ENCODE measurements at places on chromosomes 2 and 18.

GRCh38 chr2:104851291-104852089 is 2.4 kb upstream of the POU3F3 start:
- no peak for DNase-seq

DNA sequence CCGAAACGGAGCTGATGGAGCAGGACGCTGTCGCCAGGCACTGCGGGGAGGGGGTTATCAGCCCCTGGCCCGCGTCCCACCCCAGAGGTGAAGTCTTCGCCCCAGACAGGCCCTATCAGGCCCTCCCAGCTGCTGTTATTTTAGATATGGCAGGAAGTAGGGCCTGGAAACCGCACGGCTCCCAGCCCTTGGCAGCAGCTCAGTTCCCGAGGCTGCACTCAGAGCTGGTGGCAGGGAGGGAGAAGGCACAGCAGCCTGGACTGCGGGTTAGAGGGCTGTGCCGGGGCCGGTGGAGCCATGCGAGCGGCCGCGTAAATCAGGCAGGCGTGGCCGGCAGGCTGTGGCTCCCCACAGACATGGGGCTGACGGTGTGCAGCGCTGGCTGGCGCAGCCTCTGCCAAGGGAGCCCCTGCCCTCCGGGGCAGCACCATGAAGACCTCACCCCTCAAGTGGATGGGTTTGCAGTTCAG is 111.4 kb downstream of the NFATC1 start:
- DNase-seq, result no peak

DNA sequence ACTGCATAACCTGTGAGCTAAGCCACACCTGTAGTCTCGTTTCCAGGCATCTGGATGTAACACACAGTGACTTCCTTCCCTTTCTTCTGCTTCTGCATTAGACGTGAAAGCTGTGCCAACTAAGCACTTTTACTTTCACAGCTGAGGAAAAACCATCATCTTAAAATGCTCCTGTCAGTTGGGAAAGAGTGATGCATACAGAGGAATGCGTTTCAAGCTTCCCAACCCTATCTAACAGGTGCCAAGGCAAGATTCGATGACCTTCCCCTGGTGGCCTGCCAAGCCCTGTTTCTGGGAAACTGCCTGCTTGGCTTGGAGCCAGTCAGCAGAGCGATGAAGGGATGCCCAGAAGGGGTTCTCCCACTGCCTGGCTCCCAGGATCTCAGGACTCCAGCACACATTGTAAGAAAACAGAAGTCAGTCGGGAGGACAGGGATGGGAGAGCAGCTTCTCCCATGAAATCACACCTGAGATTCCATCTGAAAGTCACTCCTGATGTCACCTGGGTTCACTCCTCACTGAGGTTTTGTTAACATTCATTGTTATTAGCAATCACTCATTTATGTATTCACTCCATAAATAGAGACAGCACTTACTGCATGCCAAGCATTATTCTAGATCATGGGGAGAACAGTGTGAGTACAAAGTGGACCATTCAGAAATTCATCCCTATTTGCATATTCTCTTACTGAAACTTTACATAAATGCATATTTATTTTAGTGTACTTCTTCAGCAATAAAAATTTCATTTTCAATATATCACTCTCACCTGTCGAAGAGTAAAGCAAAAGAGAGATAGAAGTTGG is 64.1 kb downstream of the DTNA start:
- no peak for DNase-seq

GRCh38 chr2:240326886-240327285 is 108.6 kb upstream of the GPC1 start:
- DNase-seq, result no peak

- no peak for DNase-seq
Observed at GRCh38 chr18:58194028-58194427, 150.0 kb downstream of the NEDD4L start.

GRCh38 chr2:109382951-109383350 is 230.8 kb downstream of the SEPTIN10 start:
- DNase-seq, result no peak

GRCh38 chr2:232502911-232503808 is 15.5 kb upstream of the ECEL1 start:
- no peak for DNase-seq

DNA sequence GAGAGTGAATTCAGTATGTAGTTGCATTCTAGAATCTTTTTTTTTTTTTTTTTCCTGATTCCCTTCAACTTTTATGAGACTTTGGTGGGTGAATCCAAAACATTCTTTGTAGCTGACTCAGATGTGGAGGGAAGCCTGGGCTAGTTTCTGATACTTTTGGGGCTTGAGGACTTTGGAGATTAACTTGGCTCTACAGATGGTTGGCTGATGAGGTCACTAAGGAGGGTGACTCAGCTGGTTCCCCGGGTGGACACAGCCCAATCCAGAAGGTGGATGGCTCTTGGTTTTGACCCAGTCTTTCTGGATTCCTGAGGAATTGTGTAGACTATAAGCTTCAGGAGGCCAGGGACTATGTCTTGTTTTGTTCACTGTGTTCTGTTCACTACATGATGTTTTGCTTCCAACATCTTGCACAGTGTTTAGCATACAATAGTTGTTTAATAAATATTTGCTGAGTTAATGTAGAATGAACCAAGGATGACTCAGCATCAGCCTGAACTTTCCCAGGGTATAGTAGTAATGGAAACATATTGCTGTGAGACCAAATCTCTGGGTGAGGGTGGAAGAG is 30.5 kb downstream of the LAMA3 start:
- DNase-seq, result no peak

DNA sequence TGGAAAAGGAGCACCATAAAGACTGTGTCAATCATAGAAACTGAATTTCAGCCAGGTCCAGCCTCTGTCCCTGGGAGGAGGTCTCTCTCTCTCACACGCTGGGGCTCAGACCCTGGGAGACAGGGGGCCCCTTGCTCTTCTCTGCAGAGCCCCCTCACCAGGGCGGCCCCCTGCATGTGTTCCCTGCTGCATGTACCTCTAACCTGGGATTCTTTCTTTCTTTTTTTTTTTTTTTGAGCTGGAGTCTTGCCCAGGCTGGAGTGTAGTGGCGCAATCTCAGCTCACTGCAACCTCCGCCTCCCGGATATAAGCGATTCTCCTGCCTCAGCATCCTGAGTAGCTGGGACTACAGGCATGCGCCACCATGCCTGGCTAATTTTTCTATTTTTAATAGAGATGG is 46.5 kb downstream of the TPO start:
- DNase-seq, result no peak

DNA sequence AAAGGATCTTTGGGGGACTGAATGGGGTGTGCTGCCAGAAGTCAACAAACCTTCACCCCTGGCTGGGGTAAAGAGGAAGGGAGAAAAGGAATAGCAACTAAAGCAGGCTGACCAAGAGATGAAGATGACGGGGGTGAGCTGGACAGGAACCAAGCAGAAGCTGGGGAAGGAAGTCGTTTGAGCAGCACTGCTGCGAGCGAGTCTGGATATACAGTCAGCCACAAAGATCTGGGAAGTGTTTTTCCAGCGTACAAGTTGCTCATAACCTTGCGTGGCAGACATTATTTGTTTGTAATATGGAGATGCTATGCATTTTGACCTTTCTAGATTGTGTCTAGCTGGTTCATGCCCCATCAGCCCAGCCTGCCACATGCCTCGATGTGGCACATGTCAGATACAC is 71.2 kb downstream of the EIF2AK3 start:
- DNase-seq, result no peak

DNA sequence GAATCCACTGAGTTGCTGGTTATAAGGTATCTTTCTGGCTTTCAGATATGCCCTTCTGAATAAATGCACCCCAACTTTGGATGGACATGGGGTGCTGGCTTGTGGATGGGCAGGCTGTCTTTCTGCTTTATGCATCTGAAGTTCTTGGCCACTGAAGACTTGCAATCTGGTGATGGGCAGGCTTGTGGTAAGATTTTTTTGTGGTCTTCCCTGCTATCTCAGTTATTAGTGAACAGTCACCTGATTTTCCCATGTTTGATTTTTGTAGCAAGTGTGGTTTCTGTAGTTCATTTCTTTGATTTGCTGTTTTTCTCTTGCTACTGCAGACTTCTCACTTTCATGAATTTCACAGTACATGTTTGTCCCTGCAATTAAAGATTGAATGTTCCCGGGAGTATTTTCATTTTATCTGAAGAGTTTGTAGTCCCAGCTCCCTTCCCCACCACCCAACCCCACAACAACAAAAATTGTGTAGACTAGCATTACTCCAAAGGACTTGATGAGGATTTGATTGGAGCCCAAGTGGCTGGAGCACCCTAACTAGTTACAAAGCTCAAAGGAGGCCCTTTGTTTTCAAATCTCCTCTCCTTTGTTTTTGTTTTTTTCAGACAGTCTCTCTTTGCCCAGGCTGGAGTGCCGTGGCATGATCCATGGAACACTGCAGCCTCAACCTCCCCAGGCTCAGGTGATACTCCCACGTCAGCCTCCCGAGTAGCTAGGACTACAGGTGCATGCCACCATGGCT is 63.6 kb upstream of the MGAT5 start:
- no peak for DNase-seq

DNA sequence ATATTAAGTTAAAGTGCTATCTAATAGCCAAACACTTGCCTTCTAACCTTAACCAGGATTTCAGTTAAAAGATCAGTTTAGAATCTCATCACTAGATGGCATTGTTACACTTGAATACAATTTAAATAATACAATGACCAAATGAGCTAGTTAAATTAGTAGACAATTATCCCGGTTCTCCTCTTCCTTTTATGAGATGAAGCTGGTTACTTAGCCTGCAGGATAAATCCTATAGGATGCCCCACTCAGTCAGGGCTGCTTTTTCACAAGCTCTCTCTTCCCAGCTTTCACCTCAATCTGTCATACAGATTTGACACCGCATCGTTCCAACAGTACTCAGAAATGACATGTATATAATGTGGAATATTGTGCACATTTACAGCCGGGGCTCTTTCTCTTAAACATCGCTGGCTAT is 678.8 kb downstream of the KCNJ3 start:
- DNase-seq, result no peak

DNA sequence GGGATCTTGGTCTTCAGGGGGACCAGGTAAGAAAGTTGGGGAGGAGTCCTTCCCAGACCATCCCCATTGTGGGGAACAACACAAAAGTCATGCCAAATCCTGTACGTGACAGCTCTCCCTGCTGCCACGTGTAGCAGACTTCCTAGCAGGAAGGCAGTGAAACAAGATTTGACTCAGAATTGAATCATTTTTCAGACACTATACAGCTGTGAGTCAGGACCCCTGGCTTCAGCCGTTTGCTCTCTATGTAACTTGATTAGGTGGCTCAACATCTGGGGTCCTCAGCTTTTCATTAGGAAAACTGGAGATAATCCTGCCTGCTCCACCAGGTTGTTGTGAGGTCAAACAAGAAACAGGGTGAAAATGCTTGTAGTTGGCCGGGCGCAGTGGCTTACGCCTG is 32.9 kb upstream of the PDCL3 start:
- DNase-seq, result no peak

DNA sequence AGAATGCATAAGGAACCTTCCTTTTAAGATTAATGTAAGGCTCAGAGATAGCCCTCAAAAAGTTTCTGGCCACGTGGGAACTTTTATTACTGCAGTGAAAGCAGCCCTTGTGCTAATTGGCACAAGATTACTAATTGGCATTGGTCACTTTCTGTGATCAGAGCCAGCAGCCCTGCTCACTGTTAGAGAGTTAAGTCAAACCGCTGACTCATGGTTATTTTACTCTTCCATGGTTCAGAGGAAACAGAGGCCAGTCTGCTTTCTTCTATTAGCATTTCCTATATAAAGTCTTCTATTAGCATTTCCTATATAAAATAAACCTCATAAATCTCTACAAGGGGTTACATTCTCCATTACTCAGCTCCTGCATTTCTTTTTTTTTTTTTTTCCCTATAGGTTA is 1.5 kb upstream of the SLC35G4 start:
- DNase-seq, result no peak
